Right lung (tissue), 10 donors: ENCODE measurements at places on chromosomes 13 and 19. TPM values are rescaled to one million over a fixed set of nuclear protein-coding genes. Genes with fewer than 3 reads are reported as not detected.

SLITRK6 gene
- 51.3 TPM for polyA plus RNA-seq

DNA sequence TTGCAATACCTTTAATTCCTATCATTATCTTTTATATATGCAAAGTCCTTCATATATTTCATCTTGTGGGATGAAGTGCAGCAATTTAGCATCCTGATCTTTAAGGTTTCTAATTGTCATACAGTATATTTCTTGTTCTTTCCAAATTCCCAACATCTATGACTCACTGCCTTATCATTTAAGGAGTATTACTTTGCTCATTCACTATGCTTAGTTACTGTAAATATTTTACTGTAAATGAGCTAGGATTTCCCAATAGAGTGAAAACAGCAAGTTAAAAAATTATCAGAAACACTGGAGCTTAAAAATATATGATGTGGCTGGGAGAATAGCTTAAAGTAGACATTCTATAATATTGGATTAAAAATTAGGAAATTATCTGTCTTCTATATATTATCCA, 69.9 kb downstream of the SLITRK6 start:
- DNase-seq, result no peak

DNA sequence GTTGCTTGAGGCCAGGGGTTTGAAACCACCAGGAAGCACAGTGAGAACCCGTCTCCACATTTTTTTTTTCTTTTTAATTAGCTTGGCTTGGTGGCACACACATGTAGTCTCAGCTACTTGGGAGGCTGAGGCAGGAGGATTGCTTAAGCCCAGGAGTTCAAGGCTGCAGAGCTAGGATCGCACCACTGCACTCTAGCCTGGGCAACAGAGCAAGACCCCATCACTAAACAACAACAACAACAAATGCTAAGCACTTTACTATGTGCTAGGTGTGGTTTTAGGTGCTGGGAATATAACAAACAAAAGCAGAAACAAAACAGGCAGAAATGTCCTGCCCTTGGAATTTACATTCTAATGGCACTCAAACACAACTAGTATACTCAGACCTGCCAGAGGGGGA, 51.3 kb downstream of the RYR1 start:
- DNase-seq, result no peak

CBY2 gene
- not detected for polyA plus RNA-seq

CYP2S1 gene
- polyA plus RNA-seq, result 3.2 TPM

SLITRK1 gene
- 0.04 TPM for polyA plus RNA-seq

DNA sequence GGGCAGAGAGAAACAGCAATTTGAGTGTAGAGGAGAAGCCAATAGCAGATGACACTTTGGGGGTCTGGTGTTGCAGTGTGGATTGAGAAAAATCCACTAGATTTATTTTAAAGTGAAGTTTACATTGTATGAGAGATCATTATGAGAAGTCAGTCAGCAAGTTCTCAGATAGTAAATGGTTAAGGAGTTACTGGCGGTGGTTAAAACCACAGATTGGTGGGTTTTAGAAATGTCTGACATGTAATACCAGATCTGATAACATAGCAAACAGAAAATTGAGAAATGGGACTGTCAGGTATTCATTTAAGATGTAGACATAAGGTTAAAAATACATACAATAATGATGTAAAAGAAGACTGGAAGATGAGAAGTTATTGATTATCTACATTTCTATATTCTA, 7.2 kb downstream of the ABHD13 start:
- DNase-seq, result no peak

GRCh38 chr13:22080832-22081231, 410.0 kb downstream of the FGF9 start:
- DNase-seq, result no peak

DNA sequence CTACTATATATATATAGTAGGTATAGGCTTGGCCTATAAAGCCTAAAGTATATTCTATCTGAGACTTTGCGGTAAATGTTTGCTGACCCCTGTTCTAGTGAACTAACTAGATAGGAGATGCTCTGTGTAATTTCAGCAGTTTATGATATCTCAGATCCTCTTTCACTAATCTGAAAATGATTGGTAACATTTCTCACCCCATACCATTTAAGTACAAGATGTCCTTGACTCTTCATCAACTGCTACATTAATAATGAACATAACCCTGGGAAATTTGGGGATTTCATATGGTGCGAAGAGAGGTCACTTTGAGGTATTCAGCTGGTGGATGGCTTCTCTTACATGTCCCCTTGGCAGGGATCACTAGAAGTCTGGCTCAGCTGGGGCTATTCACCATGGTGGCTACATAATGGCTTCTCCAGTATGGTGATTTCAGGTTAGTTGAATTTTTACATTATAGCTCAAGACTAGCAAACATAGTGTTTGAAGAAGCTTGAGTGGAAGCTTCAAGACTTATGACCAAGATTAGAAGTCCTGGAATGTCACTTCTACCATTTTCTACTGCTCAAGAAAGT, 103.6 kb upstream of the MYCBP2 start:
- no peak for DNase-seq

- DNase-seq, result no peak
Observed at GRCh38 chr13:56201834-56202233, 938.9 kb upstream of the PRR20A start.

DNA sequence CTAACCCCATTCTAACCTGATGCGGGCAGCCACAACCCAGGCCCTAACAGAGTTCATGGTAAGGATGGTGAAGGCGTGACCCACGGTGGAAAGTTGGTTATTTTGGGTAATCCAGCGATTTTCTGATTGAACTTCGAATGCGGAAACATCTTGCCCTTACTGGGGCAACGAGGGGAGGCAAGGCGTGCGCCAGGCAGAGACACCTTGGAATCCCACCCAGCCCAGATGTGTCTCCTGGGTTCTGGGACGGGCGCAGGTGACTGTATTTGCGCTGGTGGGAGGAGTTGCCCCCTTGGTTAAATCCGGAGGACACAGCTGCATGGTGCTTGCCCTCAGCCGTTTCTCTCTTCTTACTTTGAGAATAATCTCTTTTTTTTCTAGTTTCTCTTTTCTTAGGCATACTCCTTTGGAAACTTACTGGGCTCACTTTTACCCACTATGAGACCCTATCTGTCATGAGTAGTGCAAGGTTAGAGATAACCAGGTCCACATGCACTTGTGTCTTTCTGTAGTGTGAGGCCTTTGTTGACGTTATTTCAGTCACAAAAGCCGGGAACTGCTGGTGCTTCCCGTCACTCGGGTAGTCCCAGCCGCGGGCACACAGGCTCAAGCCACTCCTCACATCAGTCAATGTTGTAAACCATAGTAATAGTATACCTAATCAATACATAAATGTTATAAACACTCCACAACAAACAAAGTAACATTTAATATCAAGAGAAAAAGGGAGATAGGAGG, 81.5 kb downstream of the ATP11A start:
- no peak for DNase-seq
